ENCODE measurements at places on chromosomes 13 and 19.

DNA sequence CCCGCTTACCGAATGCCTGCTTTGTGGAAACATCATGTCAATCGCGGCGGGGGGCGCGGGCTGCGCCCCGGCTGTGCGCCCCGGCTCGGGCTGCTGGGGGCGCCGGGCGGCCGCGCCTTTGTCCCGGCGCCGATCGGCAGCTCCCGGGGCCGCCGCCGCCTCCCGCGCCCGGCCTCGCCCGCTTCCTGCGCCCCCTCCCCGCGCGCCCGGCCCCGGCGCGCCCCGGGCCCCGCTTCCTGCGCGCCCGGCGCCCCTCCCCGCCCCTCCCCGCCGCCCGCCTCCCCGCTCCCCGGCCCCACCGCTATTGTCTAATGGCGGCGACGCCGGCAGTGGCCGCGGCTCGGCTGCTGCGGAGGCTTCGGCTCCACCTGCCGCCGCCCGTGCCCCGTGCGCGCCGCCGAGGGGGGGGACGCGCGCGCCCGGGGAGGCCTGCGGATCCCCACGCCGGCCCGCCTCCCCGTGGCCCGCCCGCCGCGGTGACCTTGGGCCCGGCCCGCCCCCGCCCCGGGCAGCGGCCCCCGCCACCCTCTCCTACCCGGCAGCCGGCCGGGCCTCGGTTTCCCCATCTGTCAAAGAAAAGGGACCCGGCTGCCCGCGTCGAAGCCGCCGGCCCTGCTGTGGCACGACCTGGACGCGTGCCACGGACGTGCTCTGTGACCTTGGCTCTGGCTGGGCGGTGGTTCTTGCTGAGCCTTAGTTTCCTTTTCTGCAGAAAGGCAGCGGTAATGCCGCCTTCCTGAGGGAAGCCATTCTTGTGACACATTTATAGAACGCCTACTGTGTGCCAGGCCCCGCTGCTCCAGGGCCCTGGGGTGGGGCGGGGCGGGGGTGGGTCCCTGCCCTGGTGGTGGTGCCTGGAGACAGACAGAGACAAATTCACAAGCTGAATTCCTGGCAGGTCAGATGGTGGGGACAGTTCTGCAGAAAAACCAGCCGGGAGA is at the start of gene TLE5:
TSS of gene TLE5 (minus strand) at position 331 of the 941 bp plus-strand sequence. CDS start at position 36, 295 bp downstream.
- peak; percentile 62 for DNase-seq

DNA sequence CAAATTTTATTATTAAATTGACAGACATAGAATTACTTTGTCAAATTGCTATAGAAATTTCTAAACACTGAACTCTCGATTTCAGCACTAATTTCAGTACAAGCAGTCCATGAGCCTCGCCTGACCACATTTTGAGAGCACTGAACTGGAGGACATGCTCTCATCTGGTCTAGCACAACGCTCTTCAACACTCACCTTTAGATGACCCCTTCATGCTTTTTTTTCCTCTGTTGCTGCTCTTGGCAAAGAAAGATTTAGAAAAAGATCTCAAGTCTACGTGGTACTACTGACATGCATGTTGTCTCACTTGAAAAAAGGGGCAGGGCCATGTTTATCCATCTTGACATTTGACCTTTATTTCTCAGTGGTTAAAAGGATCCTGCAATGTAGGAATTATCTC is 981.5 kb downstream of the DIAPH3 start:
- no peak for DNase-seq

- no peak for DNase-seq
Observed at GRCh38 chr19:18875726-18876125, 20.2 kb downstream of the CERS1 start.

DNA sequence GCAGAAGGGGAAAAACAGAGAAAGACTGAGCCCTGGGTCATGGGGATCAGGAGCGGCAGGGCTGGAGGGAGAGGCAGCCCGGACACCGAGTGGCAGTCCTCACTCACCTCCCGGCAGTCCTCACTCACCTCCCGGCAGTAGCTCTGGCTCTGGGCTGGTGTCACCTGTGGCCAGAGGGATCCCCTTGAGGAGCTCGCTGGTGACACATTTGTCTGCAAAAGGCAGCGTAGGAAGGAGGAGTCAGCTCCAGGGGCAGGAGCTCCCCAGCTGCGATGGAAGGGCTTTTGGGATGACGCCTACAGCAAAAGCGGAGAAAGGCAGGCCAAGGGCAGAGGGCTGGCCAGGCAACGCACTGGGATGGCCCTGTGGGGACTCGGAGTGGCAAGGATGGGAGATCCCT is 739 bp downstream of the EIF3G start:
- no peak for DNase-seq

- no peak for DNase-seq
Observed at GRCh38 chr13:107461751-107462150, 753.6 kb downstream of the LIG4 start.

GRCh38 chr13:48333976-48334375 is 30.4 kb downstream of the RB1 start:
- DNase-seq = no peak

DNA sequence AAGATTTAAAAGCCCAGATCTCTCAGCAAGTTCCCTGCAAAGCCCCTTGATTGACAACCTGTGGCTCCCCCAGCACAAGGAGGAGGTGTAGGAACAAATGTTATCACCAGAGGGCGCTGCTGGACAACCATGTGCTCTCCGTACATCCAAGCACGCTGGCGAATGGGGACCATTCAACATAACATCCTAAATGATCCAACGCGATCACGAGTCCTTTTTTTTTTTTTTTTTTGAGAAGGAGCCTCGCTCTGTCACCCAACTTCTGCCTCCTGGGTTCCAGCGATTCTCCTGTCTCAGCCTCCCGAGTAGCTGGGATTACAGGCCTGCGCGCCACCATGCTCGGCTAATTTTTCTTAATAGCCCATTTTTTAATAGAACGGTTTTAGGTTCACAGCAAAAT is 52.0 kb downstream of the NWD1 start:
- DNase-seq = peak; percentile 82

GRCh38 chr13:20981370-20982095 is 79.0 kb upstream of the XPO4 start:
- no peak for DNase-seq

DNA sequence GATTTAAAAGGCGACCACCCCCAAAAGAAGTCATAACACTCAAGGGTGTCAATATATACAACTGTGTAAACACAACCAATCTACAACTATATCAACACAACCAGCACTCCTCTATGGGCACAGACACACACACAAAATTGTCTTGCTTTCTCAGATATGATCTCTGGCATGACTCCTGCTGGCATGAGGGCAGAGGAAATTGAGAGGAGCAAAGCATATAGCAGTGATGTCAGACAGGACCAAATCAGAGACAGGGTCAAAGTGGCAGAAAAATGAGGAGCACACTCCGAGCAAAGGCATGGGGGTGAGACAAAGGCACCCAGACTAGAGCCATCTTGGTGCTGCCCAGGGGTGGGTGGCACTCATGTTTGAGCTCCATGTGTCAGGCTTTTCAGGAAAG is 9.6 kb downstream of the IRGQ start:
- no peak for DNase-seq

- DNase-seq = no peak
Observed at GRCh38 chr13:35964863-35965180, 166.4 kb downstream of the DCLK1 start.

DNA sequence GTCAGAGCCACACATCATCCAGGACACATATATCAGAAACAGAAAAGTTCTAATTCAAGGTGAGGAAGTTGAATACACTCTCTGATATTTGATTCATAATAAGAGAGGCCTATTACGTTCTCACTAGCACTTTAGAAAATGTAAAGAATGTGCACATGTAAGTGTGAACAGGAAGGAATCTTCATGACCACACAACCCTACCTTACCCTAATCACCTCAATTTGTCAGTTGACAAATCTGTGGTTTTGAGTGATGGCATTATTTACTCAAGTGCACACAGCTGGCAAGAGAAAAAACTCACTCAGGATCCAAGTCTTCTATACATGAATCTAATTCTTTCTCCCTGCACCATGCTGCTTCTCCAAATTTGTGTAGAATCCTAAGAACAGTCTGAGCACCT is 445.8 kb downstream of the SUCLA2 start:
- no peak for DNase-seq
